ENCODE measurements at places on chromosomes 7 and 10. TPM values are rescaled to one million over a fixed set of nuclear protein-coding genes. Genes with fewer than 3 reads are reported as not detected.
A peak's percentile ranks its signal among the peaks of the same experiment; 100 is the strongest.

DNA sequence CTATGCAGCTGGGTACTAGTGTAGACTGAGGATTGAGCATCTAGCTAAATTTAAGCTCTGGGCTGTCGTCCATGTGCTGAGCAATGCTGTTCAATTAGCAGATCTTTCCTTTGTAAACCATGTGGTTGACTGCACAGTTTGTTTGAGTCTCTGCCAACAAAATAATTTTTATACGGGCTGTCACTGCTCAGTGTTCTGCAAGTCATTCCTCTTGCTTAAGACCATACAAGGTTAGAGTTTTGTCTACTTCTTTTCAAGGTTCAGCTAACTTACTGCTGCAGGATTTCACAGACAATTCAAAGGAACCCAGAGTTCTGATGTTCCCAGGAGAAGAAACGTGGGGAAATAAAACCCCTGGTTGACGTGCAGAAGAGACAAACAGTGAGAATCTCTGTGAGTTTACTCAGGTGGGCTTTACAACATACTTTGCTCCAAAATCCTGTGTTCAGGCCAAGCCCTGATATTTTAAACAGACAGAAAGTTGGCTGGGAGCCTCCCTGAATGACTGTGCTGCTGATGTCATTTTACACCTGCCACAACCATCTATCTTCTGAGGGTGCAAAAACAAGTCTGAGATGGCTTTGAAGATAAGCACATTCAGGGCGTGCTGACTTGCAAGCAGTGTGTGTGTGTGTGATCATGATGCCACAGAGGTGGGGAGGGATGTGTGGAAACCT is 177.1 kb upstream of the SVIL start:
- peaks cover 16% of the 10 kb centered on the region for H3K4me1 ChIP-seq
- DNase-seq: peak; percentile 59
- H3K27ac ChIP-seq: no peak overlapping the region
- H3K4me3 ChIP-seq: no peak overlapping the region
- peaks cover 29% of the 10 kb centered on the region for H3K27me3 ChIP-seq

DNA sequence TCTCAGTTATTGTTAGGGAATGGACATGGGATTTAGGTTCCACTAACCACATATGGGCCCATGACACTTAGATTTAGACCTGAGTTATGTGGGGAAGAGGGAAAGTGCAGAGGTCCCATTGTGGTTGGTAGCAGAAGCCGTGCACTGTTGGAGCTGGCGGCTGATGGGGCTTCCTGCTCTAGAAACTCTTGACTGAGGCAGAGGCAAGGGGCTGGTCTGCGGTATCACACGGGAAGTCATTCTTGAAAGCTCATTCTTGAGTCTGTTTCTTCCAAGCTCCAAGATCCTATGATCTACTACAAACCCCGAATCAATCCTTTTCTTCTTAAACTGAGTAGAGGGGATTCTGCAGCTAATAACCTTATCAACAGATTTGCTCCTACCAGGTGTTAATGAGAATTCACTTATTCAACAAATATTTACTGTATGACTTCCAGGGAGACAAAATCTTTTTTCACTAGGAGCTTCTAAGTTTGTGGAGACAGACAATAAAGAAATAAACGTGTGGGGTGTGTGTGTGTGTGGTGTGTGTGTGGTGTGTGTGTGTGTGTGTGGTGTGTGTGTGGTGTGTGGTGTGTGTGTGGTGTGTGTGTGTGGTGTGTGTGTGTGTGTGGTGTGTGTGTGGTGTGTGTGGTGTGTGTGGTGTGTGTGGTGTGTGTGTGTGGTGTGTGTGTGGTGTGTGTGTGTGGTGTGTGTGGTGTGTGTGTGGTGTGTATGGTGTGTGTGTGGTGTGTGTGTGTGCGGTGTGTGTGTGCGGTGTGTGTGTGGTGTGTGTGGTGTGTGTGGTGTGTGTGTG is 57.1 kb downstream of the AOC1 start:
- H3K4me1 ChIP-seq: peaks cover 8% of the 10 kb centered on the region
- peak; percentile 76 for DNase-seq
- peaks cover 61% of the 10 kb centered on the region for H3K27me3 ChIP-seq
- H3K27ac ChIP-seq: peak overlapping the region; percentile 50
- H3K36me3 ChIP-seq: no peaks in the 10 kb centered on the region

DNA sequence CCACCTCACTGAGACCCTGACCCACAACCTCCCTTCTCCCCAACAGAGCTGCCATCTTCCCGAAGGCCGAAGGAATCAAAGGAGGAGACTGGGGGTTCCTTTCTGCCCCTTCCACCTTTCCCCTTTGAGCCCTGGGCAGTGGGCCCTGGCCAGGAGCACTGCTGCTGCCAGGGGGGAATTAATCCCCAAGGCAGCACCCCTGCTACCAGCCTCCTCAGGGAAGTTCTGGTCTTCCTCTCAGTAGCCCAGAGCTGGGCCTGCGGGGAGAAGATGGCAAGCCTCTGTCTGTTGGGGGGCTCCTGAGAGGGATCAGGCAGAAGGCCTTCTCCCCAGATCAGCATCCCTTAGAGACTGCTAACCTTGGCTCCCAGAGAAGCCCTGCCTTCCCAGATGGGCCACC is 25.5 kb downstream of the DPCD start:
- peaks cover 13% of the 10 kb centered on the region for H3K36me3 ChIP-seq
- H3K27me3 ChIP-seq: no peaks in the 10 kb centered on the region
- H3K4me1 ChIP-seq: peaks cover 18% of the 10 kb centered on the region
- no peak for DNase-seq

- H3K27ac ChIP-seq: no peak overlapping the region
- H3K36me3 ChIP-seq: no peaks in the 10 kb centered on the region
- no peaks in the 10 kb centered on the region for H3K27me3 ChIP-seq
- peak; percentile 53 for DNase-seq
- no peak overlapping the region for H3K4me3 ChIP-seq
Observed at GRCh38 chr10:48363617-48364355, 57.3 kb downstream of the MAPK8 start.

DNA sequence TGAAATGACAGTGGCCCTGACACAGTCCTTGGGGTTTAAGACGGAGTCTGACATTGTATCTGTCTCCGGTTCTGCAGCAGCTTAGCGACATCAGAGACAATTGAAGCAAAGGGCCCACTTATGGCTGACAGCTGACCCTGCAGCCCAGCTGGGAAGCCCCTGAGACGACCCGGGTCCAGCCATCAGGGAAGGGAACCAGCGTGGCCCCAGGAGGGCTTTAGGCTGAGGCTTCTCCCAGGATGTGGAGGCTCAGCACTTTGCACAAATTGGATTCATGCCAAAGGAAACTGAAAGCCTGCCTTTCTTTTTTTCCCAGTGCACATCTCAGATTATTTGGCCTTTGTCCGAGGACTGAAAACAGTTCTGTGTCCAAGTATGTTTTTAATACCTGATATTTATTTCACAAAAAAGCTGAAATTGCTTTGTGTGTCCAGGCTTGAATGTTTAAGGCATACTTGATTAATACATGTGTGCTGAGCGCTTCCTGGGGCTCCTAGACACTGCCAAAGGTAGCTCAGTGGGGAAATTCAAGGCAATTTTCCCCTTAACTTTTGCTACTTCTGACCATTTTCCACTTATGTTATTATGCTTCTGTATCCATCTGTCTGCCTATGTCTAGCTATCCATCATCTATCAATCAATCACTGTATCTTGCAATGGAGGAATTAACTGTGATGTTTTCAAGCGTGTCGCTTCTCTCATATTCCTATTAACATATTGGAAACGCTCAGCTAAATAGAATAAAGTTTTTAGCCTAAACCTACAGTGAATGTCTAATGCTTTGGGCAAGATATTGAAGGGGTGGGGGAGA is 34.8 kb downstream of the KLF6 start:
- peaks cover 6% of the 10 kb centered on the region for H3K4me1 ChIP-seq
- H3K27me3 ChIP-seq: peaks cover 4% of the 10 kb centered on the region
- H3K4me3 ChIP-seq: no peak overlapping the region
- DNase-seq: peak; percentile 14
- no peak overlapping the region for H3K27ac ChIP-seq
- no peaks in the 10 kb centered on the region for H3K36me3 ChIP-seq

- H3K4me1 ChIP-seq: peaks cover 2% of the 10 kb centered on the region
- H3K27me3 ChIP-seq: peaks cover 13% of the 10 kb centered on the region
- H3K4me3 ChIP-seq: no peak overlapping the region
Observed at GRCh38 chr10:3043512-3044368, 23.6 kb upstream of the PFKP start.

DNA sequence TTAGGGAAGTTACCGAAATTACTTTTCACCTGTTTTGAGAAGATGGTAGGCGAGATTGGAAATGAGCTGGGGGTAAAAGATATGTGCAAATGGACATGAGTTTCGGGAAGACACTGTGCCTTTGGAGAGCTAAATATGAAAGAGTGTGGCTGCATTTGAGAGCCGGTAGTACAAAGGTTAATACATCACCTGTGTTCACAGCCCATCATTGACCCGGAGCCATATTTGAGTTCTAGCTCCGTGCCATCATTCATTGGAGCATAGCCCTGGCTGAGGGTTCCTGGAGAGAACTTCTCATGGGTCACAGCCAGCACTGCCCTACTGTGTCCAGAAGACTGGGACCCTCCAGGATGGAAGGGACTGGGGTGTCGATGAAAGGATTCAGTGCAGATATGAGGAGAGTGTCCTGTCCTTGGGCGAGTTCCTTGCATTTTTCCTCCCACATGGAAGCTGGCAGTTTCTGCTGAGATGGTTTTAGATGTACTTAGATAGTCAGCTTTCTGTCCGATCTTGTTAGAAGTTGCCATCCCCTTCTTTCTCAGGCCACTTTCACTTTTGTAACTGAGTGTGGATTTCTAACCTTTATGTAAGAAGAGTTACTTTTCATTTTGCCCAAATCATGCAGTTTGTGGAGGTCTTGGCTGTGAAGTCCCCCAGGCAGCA is 138.8 kb downstream of the JCAD start:
- no peak for DNase-seq
- no peak overlapping the region for H3K27ac ChIP-seq
- no peaks in the 10 kb centered on the region for H3K4me1 ChIP-seq
- H3K27me3 ChIP-seq: peaks cover 3% of the 10 kb centered on the region
- H3K4me3 ChIP-seq: no peak overlapping the region

DNA sequence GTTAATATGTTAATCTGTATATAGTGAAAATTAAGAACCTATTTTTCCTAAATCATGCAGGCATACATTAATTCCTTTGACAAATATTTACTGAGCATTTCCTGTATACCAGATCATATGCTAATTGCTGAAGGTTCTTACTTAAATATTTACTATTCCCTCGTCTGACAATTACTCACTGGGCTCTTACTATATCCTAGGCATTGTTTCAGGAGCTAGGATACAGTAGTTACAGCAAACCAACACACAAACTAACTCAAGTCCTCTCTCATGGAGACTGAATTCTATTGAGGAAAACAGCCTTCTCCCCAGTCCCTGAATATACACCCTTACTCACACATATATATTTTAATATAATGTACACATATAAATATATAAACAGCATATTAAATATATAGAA is 786.0 kb downstream of the NRG3 start:
- H3K4me3 ChIP-seq: no peak overlapping the region
- no peaks in the 10 kb centered on the region for H3K4me1 ChIP-seq
- no peaks in the 10 kb centered on the region for H3K36me3 ChIP-seq
- H3K27ac ChIP-seq: no peak overlapping the region

- H3K36me3 ChIP-seq: peaks cover 66% of the 10 kb centered on the region
- DNase-seq: no peak
- no peak overlapping the region for H3K4me3 ChIP-seq
- no peaks in the 10 kb centered on the region for H3K27me3 ChIP-seq
- peaks cover 58% of the 10 kb centered on the region for H3K4me1 ChIP-seq
Observed at GRCh38 chr7:35657125-35657524, 37.8 kb downstream of the HERPUD2 start.

The CALHM1 gene
- 0.47 TPM for total RNA-seq

The VIM gene
- 2,143 TPM for total RNA-seq

The STAG3 gene
- 8.1 TPM for total RNA-seq

The ABLIM1 gene
- total RNA-seq: 54.9 TPM

The CPED1 gene
- total RNA-seq: not detected

The OR6V1 gene
- not detected for total RNA-seq

The ITGB8 gene
- total RNA-seq: 0.07 TPM

The DNAJC12 gene
- total RNA-seq: 8.8 TPM

The PODXL gene
- total RNA-seq: 3.2 TPM

The ENTPD1 gene
- total RNA-seq: 150 TPM
